ENCODE measurements at places on chromosomes 4 and X.

GRCh38 chr4:33482773-33483172 lies 2761.5 kb downstream of the ARAP2 start:
- DNase-seq: no peak

GRCh38 chr4:92163348-92163747 lies 140.4 kb upstream of the GRID2 start:
- DNase-seq: no peak

GRCh38 chrX:71181910-71182799 lies 37.5 kb downstream of the NLGN3 start:
- peak; percentile 87 for DNase-seq

- no peak for DNase-seq
These were observed 393.3 kb upstream of the CTSO start for GRCh38 chr4:156346959-156347385.

- DNase-seq: peak; percentile 58
These were observed 25.1 kb upstream of the JAKMIP1 start for GRCh38 chr4:6225469-6225868.

GRCh38 chr4:137082061-137082460 lies 450.2 kb downstream of the PCDH18 start:
- DNase-seq: no peak

- DNase-seq: no peak
These were observed 33.0 kb downstream of the MOB1B start for GRCh38 chr4:70935038-70935695.

DNA sequence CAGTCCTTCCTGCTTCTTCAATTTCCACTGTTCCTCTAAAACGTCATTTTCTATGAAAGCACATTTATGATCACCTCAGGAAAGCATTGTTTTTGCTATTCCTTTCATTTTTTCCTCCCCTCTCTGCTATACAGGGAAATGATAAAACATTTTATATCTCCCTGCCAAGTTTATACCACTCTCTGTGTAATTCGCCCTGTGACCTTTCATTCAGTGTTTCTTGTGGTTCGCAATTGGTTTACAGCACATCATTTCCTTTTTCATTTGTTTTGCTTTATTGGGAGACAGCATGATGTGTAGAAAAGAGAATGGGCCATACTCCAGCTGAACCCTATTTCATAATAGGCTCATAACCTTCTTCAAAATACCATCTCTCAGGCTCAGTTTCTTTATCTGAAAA lies 99.9 kb upstream of the RAPGEF2 start:
- no peak for DNase-seq

- no peak for DNase-seq
These were observed 569 bp downstream of the CXCR3 start for GRCh38 chrX:71617742-71618141.

DNA sequence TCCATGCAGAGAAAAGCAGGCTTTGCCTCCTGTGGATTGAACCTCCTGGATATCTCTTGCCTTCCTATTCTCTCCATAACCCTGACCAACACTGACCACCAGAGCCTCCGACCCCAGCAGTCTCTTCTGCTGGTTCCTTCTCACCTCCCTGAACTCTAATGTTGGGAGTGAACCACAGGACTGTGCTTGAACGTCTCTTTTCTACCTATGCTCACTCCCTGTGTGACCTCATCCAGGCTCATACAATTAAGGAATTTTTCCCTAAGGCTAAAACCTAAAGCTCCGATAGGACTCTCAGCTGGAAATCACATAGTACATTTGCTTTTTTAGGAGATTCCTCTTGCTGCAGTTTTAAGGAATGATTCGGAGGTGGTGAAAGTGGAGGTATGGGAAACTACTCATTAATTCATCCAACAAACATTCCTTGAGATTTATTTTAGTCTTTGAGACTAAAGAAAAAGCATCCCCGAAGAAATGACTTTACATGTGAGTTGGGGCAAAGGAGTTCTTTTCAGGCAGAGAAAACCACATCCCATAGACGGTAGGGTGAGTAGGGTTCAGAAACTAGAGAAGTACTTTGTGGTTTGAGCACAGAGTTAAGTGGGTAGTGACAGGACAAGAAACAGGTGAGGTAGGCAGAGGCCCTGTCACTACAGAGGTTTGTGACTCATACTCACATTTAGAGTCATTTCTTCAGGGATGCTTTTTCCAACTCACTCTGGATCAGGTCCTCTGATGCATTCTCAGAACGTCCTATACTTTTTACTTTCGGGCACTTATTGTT lies 30.8 kb downstream of the NDNF start:
- no peak for DNase-seq

DNA sequence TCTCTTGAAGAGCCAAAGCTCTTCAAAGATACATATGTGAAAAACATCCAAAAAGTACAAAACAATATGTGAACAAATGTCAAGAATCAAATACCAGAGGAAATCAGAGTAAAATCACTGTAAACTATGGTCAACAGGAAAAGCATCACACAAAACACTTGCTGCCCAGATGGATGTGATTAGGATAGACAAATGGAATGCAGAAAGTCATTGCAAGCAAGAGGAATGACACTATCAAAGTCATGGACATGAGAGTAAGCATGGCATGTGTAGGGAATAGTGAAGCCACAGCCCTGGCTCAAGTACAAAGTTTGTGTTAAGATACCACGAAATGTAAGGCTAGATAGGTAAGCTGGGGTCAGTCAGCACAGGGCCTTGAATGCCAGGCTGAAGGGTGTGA lies 37.7 kb downstream of the CLDN2 start:
- DNase-seq: no peak

- no peak for DNase-seq
These were observed 234.1 kb downstream of the AFAP1 start for GRCh38 chr4:7705593-7705992.

DNA sequence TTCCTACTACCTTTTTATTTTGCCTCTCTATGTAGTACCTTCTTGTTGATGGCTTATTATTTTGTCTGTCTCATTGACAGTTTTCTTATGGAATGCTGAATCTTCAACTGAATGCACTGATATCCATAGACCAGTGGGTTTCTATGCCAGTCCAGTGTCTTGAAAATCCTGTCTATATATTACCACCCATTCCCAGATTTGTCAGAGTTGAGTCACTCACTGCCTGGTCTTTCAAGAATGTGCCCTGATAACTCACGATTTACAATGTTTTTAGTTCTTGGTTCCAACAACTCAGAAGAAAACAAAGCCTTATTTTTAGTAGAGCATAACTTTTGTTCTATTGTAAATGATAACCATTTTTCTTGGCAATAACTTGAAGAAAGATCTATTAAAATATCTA lies 606.0 kb upstream of the PITX2 start:
- DNase-seq: no peak

- DNase-seq: peak; percentile 2
These were observed 165.7 kb upstream of the CASK start for GRCh38 chrX:42089031-42089430.

DNA sequence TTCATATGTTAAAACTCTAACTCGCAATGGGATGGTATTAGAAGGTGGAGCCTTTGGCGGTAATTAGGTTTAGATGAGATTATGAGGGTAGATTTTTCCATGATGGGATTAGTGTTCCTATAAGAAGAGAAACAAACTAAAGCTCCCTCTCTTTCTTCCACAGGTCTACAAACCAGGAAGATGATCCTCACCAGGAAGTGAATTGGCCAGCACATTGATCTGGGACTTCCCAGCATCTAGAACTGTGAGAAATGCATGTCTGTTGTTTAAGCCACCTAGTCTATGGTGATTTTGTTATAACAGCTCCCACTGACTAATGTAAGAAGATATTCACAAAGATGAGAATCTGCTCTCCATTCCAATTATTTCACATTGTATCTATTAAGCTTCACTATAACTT lies 2266.9 kb downstream of the PCDH7 start:
- DNase-seq: no peak

DNA sequence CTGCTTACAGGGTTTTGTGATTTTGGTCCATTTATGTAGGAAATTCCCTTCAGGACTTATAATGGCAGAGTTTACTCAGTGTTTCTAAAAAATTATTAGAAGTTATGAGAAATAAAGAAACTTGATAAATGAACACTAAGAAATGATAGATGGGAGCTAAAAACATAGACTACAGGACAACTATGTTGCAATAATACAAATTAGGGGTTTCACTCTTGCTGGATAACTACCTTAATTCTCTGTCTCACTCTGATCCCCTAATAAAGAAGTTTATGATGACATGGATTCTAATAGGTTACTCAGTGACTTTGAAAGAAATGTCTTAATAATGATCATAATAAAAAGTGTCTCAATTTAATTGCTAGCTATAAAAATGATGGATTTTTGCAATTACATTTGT lies 23.3 kb upstream of the BBS12 start:
- no peak for DNase-seq

- DNase-seq: no peak
These were observed 171.9 kb downstream of the NDST4 start for GRCh38 chr4:114941503-114941902.

GRCh38 chr4:147683188-147683591 lies 773 bp downstream of the PRMT9 start:
- no peak for DNase-seq

DNA sequence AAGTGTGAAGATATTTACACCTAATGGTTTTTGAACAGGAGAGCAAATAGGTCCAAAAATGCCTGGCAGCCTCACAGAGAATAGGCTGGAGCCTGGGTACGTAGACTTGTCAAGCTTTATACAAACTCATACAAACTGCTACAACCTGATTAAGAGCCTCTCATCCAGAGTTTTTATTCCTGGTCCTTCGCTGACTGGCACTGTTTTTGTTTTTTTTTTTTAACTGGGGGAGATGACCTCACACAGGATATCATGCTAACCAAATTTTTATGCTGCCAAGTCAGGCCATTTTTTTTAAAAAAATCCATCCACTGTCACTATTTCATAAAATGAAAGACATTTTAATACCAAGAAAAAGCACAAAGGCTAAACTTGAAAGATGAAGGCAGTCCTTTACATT lies 1.9 kb downstream of the FAM114A1 start:
- no peak for DNase-seq

GRCh38 chr4:6023731-6024130 lies 5.5 kb upstream of the C4orf50 start:
- no peak for DNase-seq

- peak; percentile 53 for DNase-seq
These were observed 239.6 kb downstream of the GRXCR1 start for GRCh38 chr4:43132010-43132582.

- DNase-seq: no peak
These were observed 922.5 kb downstream of the RPA4 start for GRCh38 chrX:97806238-97806637.

GRCh38 chr4:66216252-66216651 lies 546.0 kb upstream of the EPHA5 start:
- DNase-seq: no peak

GRCh38 chr4:94577136-94577535 lies 125.4 kb downstream of the PDLIM5 start:
- peak; percentile 80 for DNase-seq

GRCh38 chrX:72094894-72095293 lies 36.8 kb downstream of the RTL5 start:
- peak; percentile 4 for DNase-seq

- no peak for DNase-seq
These were observed 55.2 kb downstream of the TBC1D14 start for GRCh38 chr4:6964858-6965257.

DNA sequence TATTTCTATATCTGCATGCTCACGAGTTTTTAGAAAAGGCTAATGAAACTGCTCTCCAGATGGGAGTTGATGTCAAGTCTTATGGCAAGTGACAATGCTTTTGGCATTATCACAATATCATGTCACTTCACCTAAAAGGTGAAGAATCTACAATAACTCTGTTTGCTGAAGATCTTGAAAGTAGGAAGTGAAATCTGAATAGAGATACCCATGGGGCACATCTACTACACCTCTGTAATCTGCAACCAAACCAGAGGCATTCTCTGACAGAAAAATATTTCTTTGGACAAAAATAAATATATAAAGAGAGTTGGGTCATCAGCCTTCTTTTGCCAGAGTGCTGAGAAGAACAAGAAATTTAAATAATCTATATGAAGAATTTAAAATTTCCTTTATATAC lies 3.9 kb upstream of the VAMP7 start:
- DNase-seq: no peak

DNA sequence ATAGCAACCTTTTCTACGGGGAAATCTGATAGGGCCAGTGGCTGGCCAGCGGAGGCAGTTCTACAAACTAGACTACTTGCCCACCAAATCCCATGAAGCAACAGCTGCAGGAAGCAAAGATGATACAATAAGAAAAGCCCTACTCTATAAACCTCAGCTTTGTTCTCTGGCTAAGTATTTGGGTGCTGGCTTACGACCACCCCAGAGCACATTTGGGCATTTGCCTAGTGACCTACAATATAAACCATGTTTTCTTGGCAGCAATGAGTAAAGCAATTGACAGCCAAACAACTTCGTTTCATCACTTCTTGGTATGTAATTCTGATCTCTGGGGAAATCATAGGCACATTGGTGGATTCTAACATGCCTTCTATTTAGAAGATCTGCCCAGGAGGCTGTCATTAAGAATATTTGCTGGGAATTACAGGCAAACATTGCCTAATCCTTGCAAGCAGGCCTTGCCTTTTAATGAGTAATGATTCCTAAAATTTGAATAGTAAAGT lies 7.5 kb upstream of the LHFPL1 start:
- DNase-seq: no peak

DNA sequence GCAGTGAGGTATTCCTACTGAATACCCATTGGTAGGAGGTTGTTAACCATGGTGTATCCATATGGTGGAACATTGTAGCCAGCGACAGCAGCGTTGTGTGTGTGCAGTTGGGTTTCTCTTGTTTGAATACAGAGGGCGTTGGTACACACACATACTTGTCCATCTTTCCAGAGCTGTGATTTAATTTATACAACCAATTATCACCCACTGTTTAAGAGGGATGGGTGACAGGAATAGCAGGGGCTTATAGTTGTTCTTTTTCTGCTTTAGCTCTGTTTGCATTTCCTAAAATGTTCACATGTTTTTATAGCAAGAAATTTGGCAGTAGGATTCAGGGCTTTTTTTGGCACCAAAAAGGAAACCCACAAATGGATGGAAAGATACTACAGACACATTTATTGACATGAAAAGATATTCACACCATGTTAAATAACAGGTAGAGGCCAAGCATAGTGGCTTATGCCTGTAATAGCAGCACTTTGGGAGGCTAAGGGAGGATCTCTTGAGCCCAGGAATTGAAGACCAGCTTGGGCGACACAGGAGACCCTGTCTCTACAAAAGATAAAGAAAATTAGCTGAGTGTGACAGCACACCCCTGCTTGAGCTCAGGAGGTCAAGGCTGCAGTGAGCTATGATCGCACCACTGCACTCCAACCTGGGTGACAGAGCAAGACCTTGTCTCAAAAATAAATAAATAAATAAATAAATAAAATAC lies 60.6 kb downstream of the TNIP2 start:
- no peak for DNase-seq

DNA sequence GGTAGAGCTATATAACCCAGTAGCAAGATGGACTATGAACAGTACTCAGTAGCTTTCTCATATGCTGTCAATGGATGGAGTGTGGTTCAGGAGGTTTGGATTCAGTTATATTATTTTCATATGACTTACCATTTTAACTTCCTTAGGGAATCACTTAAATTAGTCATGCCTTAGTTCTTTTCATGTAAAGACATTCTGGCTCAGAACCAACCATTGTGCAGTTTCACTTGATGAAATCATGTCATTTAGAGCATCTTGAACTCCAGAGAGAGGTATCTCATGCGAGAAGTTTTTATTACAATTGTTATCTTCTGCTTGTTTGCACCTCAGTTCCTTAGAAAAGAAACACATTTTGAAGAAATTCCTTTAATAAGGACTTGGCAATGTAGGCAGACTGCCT lies 55.8 kb downstream of the IL1RAPL2 start:
- no peak for DNase-seq

Measured in neuronal stem cell (in vitro differentiated cells).